ENCODE measurements at places on chromosomes 2 and 18. TPM values are rescaled to one million over a fixed set of nuclear protein-coding genes. Genes with fewer than 3 reads are reported as not detected.

- DNase-seq: peak; percentile 79
Measured at GRCh38 chr18:10524507-10525370, 1.1 kb upstream of the NAPG start.

- no peak for DNase-seq
Measured at GRCh38 chr2:54878182-54878581, 154.7 kb downstream of the EML6 start.

GRCh38 chr2:26299471-26300101 lies 46.4 kb upstream of the SELENOI start:
- peak; percentile 66 for DNase-seq

The CPLX4 gene
- total RNA-seq: not detected

The UGT1A4 gene
- not detected for total RNA-seq

The TPO gene
- total RNA-seq: not detected

DNA sequence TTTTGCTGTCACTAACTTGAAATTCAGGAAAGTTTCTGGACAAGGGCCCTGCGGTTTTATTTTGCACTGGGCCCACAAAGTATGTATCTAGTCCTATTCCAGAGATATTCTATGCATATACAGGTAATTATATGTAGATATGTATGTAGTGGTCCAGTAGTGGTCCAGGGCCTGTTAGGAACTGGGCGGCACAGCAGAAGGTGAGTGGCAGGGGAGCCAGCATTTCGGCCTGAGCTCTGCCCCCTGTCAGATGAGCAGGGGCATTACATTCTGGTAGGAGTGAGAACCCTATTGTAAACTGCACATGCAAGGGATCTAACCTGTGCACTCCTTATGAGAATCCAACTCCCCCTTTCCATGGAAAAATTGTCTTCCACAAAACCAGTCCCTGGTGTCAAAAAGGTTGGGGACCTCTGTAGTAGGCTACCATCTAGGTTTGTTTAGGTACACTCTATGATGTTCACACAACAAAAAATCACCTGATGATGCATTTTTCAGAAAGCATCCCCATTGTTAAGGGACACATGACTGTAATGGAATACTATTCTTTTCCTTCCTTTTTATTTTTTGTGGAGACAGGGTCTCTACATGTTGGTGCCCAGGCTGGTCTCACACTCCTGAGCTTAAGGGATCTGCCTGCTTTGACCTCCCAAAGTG lies 2.8 kb upstream of the PPP4R3B start:
- peak; percentile 20 for DNase-seq

- no peak for DNase-seq
Measured at GRCh38 chr2:127082974-127083373, 24.0 kb downstream of the BIN1 start.

The RGPD4 gene
- total RNA-seq: not detected

GRCh38 chr2:44291281-44292248 lies 16.3 kb downstream of the SLC3A1 start:
- peak; percentile 94 for DNase-seq

- no peak for DNase-seq
Measured at GRCh38 chr18:47602273-47602897, 328.1 kb downstream of the SMAD2 start.

The PUS10 gene
- total RNA-seq: 5.7 TPM

DNA sequence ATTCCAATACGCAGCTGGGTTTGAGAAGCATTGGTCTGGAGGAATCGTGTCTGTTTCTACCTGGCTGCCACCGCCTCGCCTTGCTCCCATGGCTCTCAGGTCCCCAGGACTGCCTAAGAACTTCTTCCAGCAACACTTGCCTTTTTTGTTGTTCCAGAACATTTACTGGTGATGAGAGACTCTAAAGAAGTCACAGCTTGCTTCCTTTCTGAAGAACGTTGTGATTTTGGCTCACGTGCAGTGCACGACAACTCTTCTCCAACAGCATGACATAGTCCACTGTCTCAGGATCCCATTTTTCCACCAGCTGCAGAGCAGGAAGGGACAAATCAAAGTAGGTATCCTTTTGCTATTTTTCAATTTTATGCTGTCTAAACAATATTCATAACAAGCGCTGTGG lies 940.9 kb downstream of the SLC4A3 start:
- DNase-seq: no peak

DNA sequence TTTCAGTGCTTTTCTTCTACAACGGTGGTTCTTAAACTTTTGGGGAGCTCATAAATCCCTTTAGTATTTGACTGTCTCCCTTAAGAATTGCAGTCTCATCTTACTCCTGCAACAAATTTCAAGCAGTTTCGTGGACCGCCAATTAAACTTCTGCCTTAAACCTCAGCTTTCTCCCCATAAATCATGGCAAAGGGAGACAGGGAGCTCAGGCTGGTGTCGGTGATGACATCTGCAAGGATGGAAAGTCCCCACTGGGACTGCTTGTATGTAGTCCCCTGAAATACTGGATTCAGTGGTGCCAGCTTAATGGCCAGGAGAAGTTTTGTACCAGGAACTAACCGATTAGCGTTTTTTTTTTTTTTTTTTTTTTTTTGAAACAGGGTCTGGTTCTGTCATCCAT lies 148.7 kb upstream of the ITGA6 start:
- no peak for DNase-seq

GRCh38 chr2:74361327-74361726 lies 18.1 kb upstream of the SLC4A5 start:
- DNase-seq: no peak

The MYOM1 gene
- total RNA-seq: not detected

DNA sequence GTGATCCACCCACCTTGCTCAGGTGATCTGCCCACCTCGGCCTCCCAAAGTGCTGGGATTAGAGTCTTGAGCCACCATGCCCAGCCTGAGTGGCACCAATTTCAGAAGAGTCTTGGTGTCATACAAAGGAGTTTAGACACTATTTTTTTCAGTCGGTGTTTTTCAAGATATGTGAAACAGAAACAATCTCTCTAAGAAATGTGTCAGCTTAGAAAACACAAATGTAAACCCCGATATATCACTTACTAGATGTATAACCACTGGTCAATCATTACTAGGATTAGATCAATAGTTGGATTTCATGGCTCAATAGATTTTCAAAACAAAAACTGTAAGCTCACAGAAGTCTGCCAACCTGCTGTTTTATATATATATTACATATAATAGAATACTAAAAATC lies 67.2 kb upstream of the FRZB start:
- DNase-seq: no peak

DNA sequence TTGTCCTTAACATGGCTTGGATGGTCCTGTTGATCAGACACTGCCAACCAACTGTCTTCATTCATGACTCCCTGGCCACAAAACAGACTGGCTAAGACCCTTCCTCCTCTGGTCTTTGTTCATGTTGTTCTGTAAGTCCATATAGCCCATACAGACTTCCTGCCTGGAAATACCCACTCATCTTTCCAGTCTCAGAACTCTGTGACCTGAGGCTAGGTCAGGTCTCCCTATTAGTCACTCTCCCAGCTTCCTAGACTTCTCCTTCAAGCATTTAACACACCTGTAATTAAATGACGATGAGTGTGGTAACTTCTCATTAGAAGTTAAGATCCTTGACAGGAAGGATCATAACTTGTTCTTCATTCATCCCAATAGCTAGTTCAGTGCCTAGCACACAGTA lies 56.3 kb downstream of the CCDC93 start:
- no peak for DNase-seq

DNA sequence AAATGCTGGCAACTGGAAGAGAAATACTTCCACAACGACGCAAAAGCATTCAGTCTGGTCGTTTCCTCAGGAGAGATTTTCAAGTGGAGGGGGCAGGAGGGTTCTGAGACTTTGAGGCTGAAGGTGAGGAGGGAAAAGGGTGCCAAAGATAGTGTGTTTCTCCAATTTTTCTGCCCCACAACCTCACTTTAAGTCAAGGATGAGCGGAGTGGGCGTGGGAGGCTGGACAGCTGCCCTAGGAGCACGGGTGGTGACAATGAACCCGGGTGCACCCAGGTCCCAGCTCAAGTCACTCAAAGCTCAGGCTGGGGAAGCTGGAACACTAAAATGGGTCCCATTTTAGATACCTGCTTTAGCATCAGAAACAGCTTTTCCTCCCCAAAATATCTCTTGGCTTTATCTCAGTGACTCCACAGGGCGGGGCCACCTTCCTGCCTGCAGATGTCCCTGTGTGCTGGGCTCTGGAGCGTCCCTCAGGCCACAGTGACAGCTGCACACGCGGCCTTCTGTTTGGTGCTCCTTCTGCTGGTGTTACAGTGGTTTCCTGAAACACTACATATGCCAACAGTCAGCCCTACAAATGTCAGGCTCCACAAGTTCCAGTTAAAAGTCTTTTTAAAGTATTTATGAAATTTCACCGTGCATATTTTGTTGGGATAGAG lies 1.4 kb upstream of the MBP start:
- no peak for DNase-seq

The CXCR1 gene
- not detected for total RNA-seq

GRCh38 chr2:179044500-179044899 lies 5.4 kb downstream of the CCDC141 start:
- DNase-seq: no peak

The TCF7L1 gene
- 0.05 TPM for total RNA-seq

- DNase-seq: no peak
Measured at GRCh38 chr2:113777371-113777770, 20.9 kb upstream of the SLC35F5 start.

- no peak for DNase-seq
Measured at GRCh38 chr2:111638274-111638877, 245.6 kb downstream of the ANAPC1 start.

GRCh38 chr2:20384953-20385352 lies 34.3 kb upstream of the PUM2 start:
- no peak for DNase-seq

DNA sequence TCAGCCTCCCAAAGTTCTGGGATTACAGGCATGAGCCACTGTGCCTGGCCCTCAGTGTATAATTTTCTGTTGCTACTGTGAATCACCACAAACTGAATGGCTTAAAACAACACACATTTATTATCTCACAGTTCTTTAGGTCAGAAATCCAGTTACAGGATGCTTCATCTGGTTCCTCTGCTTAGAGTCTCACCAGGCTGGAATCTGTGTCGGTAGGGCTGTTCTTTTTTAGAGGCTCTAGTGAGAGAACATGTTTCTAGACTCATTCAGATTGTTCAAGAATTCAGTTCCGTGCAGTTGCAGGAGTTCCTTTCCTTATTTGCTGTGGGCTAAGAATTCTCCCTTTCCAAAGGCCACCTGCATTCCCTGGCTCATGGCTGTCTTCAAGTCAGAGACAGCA lies 22.2 kb downstream of the CCDC121 start:
- no peak for DNase-seq

The HNMT gene
- 9.8 TPM for total RNA-seq

- DNase-seq: peak; percentile 96
Measured at GRCh38 chr18:58579561-58580047, 49.3 kb downstream of the ALPK2 start.

DNA sequence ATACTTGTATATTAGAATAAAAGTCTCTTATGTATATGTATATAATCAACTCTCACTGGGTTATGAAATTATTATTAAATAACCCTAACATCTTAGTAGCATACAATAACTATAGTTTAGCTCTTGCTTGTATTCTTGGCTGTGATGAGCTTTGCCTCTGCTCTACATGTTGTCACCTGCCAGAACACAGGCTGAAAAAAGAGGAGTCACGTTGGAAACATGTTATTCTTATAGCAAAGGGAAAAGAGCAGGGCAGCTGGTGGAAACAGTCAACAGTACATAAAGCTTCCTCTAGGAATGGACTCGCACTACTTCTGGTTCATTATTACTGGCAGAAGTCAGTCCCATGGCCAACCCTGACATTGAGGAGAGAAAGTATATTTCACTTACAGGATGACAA lies 362.0 kb upstream of the KYNU start:
- no peak for DNase-seq

Measured in M059J (cell line).